NCI-H1417 (cell line): ENCODE measurements at places on chromosomes 4 and X.

DNA sequence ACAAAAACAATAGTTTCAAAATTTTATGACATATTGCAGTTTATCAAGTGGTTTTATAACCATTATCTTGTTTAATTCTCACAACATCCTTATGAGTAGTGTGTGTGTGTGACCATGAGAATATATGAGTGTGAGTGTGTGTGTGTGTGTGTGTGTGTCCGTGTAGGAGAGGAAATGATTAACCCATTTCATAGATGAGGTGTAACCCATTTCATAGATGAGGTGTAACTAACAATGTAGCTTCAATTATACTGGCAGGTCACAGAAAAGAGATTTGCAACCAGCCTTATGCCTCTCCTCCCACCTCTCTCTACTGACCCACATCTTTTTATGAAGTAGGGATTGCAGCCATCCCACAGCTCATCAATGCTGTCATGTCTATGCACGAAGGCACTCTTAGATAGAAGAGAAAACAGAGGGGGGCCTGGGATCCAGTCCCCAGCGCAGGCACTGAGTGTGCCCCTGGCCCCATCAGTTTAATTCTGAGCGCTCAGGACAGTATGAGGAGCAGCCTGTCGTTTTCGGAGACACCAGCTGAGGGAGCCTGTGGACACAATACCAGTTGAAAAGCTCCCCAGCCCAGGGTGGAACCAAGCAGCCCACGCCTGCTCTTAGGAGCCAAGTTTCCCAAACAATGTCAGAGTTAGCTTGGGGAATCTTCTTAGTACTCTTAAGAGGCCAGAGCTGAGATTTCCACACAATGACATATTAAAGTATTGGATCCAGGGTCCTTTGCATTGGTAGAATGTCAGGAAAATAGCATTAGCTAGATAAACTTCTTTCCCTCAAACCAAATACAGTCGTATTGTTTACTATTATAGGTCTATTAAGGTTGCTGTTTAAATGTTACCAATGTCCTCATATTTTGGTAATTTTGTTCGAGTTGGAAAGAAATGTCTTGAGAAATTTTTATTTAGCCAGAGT lies 88.6 kb downstream of the PALLD start:
- peak; percentile 36 for DNase-seq

- no peak for DNase-seq
Observed at GRCh38 chr4:6121276-6121850, 79.0 kb downstream of the JAKMIP1 start.

DNA sequence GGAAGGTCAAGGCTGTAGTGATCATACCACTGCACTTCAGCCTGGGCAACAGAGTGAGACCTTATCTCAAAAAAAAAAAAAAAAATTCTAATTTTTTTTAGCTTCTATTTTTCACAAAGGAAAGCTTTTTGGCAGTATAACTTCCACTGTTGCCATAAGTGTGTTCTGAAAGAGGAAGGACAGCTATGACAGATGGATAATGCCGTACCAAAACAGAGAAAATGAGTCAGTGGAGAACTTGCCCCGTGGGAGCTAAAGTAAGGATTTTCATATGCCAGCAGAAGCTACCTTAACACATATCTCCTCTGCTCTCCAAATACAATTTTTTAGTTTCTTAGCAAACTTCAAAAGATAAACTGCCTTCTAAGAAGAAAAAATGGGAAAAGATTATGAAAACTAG lies 43.7 kb downstream of the RPS3A start:
- DNase-seq: no peak

GRCh38 chr4:24570574-24571236 lies 13.6 kb downstream of the DHX15 start:
- no peak for DNase-seq

DNA sequence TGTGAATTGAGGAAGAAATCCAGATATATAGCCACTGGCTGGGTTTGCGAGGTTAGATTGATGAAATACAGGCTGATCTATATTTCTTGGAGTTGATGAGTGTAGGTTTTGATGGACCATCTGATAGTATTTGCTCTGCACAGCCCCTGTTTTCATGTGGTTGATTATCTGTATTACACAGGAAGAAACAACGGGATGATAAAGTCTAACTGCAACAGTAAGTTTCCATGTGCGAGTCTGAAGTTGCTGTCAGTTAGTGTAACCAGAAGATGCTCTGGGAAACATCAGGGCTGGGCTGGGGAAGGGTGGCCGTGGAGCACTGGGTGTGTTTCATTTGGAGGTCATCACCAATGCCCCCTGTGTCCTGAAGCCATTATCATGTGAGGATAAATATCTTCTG lies 148.4 kb upstream of the SFRP2 start:
- no peak for DNase-seq

DNA sequence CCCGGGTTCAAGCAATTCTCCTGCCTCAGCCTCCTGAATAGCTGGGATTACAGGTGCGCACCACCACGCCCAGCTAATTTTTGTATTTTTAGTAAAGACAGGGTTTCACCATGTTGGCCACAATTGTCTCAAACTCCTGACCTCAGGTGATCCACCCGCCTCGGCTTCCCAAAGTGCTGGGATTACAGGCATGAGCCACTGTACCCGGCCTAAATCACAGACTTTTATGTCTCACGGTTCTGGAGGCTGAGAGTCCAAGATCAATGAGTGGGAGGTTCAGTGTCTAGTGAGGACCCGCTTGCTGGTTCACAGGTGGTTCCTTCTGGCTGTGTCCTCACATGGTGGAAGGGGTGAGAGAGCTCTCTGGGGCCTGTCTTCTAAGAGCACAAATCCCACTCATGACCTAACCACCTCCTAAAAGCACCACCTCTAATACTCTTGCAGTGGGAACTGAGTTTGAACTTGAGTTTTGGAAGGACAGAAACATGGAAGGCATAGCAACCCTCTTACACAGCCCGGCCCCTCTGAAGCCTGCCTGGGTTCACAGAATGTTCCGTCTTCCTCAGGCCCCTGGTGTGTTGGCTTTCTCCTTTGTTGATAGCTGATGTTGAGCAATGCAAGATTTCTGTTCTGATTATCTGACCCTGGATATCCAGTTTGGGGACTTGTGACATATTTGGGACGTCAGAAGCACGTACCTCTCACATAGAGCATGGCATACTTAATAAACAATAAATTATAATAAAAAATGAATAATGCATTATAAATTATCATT lies 1.9 kb upstream of the AKAP17A start:
- no peak for DNase-seq

- no peak for DNase-seq
Observed at GRCh38 chrX:155055494-155055893, 15.4 kb downstream of the CMC4 start.

GRCh38 chr4:116005037-116005805 lies 891.8 kb upstream of the NDST4 start:
- no peak for DNase-seq
